ENCODE measurements at places on chromosomes 13 and 19.

- DNase-seq: peak; percentile 48
Measured at GRCh38 chr19:18233224-18233825, 7.1 kb upstream of the PDE4C start.

DNA sequence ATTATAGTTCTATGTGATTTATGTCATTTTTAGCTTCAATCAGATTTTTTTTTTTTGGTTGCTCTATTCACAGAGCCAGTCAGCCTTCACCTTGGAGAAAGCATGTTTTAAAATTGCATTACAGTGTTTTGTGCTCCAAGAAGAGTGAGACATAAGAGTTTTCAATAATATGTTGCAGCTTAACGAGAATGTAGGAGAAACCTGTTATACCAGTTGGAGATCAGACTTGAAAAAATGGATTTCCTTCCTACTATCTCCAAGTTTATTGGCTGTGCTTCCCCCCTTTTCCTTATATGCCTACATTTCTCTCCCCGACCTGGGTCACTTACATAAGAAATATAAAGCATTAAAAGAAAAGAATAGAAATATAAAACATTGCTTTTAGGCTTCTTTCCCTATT, 123.9 kb upstream of the ARGLU1 start:
- DNase-seq: no peak

- DNase-seq: no peak
Measured at GRCh38 chr13:89454681-89455080, 1783.5 kb downstream of the SLITRK5 start.

GRCh38 chr13:65330287-65330686, 1899.8 kb downstream of the PCDH9 start:
- DNase-seq: no peak

DNA sequence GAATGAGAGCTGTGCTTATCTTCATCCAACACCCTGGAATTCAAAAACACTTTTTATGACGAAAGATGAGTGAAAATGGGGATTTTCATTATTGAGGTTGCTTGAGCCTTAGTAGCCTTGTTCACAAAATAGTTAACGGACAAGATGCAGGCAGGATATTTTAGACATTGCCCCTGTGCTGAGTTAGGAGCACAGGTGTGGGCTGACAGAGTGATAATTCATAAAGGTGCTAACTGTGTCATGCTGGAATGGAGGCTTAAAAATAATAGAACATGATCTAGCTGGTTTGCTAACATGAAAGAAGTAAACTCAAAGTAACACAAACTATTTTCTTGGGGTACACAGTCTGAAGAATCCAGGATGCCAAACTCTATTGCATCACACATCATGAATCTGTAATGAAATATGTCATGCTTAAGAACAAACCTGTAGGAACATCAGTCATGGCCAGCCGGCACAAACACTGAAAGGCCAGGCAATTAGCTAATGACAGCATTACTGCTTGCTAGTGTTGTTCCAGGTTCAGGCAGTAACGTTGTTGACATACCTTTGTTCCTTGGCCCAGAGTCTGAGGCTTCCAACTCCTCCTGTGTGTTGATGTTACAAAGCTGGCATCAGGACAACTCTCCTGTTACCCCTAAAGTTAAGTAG, 55.3 kb downstream of the FRY start:
- DNase-seq: no peak

GRCh38 chr13:48263196-48263595, 30.2 kb downstream of the ITM2B start:
- no peak for DNase-seq

DNA sequence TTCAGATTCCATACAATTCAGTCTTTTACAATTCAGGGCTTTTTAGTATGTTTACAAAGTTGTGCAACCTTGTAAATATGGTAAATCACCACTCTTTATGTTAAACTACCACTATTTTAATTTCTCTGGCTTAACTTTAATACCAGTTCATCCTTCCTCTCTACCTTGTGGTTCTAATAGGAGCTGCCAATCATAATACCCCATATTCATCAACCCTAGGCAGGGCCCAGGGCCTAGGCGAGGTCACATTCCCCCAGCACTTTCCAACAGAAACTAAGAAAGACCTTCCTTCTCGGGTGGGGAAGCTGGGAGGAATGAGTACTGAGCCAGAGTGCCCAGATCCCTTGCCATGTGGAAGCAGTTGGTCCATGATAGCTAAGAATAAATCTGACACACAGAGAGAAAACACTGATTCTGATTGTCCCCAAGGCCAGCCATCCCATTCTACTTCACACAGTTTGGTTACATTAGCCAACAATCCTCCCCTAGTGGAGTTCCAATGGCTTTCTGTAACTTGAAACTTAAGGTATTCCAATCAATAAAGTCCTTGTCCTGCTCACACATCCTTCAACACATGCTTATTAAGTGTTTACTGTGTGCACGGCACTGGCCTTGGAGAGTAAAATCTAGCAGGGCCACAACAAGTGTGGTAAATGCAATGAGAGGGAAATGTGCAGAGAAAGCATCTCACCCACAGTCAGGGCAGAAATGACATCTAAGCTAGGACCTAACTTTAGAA, 76.8 kb downstream of the NUFIP1 start:
- DNase-seq: no peak

GRCh38 chr19:4316956-4317355, 12.6 kb downstream of the FSD1 start:
- DNase-seq: no peak

- DNase-seq: no peak
Measured at GRCh38 chr19:10670182-10670581, 16.0 kb downstream of the ILF3 start.

DNA sequence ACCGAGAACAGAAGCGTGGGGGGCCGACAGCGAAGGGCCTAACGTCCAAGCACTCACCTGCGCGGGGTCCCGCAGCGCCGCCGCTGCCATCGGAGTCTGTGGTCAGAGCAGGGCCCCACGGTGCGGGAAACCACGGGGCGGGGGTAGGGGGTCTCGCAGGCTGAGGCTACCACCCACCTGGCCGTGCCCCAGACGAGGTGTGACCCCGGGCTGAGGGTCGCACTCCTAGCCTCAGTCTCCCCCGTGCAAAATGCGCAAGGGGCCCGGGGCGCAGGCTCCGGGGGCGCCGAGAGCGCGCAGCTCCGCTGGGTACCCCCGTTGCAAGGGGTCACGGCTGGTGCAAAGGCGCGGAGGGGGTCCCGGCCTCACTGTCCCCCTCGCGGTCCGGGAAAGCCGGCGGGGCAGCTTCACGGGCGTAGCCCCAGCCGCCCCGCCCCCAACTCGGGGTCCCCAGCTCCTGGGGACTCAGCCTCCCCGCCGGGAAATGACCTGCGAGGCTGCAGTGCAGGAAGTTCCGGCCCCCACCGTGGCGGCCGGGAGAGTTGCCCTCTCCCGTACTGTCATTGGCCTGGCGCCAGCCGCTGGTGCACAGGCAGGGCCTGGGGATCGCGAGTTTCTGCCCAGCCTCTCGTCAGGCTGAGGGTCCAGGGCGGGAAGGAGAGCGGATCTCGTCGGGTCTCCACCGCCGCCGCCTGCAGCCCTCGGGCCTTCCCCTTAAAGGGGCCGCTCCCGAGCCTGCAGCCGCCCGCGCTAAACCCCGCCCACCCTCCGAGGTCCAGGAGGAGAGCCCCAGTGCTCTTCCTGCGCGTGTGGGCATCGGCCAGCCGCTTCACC, at the start of gene ZNF792:
ZNF792 (minus strand) TSS at position 657 of the 834 bp plus-strand sequence; CDS start at position 90, 567 bp downstream.
- DNase-seq: peak; percentile 38

DNA sequence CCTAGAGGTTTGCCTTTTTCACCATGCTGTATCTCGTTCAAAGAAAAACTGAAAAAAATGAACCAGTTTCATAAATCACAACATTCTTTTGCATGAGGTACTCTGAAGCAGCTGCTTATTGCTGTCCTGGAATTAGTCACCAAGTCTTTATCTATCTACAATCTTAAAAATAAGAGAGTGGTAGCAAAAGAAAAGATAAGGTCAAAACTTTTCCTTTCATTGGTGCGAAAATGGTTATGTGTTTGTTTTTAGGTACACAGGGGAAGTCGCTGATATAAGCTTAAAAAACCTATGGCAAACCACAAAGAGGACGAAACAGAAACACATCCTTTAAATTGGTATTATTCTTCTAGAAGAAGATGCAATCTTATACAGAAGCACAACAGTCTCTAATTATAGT, 20.7 kb downstream of the OBI1 start:
- no peak for DNase-seq

GRCh38 chr13:85520445-85520844, 278.8 kb downstream of the SLITRK6 start:
- no peak for DNase-seq

DNA sequence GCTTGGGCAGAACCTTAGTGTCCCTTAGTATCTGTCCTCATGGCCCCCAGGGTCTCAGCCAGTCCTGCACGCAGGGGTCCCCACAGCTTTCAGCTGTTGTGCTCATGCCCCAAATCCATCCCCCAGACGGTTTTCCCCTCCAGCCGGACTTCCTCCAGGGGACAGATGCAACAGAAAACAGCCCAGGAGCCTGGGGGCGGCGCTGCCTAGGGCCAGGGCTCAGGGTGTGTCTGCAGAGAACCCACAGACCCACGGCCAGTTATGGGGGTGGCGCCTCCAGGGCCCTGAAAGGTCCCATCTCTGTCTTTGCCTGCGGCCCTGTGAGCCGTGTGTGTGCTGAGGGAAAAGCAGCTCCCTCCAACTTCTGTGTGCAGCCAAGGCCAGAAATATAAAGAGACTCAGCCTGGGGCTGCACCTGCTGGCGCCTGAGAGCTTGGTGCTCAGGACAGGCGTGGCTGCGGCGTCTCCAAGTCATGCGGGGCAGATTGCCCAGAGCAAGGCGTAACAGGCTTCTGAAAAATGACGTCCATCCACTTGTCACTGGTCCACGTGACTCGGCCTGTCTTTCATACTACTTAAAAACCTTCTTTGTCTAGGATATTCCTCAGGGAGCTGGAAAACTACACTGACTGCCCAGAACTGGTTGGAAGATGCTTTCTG, 22.1 kb upstream of the F7 start:
- DNase-seq: no peak

DNA sequence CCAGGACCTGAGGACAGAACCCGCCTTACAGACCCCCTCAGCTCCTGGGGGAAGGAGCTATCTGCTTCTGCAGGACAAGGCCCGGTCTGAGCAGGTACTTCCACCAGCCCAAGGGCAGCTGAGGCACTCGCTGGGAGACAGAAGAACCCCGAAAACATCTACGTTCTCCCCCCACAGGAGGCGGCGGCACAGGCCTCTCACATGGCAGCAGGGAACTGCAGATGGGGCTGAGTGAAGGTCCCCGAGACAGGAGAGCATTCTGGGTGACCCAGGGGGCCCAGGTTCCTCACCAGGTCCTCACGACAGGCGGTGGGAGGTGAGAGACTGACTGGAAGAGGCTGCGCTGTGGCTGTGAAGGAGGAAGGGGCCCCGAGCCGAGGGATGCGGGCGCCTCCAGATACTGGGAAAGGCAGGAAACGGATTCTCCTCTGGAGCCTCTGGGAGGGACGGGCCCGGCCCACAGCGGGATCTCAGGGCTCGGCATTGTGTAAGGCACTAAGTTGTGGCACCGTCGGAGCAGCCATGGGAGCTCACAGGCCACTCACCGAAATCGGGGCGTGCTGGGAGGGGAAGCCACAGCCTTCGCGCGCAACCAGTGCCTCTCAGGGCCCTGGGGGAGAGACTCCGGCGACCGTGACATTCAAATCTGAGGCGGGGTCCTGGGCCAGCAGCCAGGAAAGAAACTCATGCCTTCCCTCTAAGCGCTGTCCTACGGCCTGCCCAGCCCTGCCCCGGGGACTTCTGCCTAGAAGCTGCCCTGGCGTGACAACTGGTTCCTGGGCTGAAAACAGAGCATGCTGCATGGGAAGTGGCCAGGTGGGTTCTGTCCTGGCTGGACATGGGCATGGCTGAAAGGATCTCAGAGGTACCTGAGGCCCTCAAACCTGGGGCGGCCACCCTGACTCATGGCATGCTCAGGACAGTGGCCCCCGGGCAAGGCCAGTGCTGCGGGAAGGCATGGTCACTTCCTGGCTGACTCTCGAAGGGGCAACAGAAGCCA, 14.0 kb downstream of the RPL36 start:
- DNase-seq: no peak

DNA sequence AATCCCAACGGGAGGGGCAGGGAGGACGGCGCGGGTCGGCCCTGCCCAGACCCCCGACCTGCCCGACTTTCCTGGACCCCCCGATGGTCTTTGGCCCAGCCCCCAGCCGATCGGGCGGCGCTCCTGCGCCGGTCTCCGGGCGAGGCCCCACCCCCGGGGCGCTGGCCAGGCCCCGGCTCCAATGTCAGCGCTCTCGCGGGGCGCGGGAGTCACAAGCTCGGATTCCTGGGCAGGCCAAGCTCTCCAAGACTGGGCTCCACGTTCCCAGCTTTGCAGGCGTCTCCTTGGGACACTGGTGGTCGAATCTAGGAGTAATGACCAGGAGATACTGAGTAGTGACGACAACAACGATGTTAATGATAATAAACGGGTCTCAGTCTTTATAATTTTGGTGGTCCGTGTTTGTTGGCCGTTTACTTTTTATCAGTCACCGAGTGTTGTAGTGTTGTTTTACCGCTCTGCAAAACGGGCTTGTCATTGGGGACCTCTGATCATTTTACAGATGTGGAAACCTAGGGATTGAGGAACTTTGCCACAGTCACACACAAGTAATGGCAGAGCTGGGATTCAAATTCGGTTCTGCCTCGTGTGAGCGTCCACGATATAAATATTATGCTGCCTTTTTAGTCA, 545 bp downstream of the RAD23A start:
- peak; percentile 51 for DNase-seq

DNA sequence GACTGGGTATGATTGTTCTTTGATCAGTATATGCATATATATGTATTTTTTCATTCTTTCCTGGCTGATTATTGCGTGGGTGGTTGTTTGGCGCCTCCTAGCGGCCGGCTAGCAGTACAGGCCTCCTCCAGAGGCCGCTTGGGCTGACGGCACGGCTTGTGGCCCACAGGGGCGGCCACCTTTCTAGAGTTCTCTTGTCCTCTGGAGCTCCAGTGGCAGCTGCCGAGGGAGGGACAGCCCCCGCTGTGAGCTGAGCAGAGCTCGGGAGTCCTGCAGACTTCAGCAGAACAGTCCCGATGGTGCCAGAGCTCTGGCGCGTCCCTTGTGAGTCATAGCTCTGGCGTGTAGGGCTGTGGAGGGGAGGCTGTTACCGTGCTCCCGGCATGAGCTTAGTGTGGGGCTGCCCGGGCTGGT, 22.5 kb upstream of the ZNF429 start:
- DNase-seq: peak; percentile 48

DNA sequence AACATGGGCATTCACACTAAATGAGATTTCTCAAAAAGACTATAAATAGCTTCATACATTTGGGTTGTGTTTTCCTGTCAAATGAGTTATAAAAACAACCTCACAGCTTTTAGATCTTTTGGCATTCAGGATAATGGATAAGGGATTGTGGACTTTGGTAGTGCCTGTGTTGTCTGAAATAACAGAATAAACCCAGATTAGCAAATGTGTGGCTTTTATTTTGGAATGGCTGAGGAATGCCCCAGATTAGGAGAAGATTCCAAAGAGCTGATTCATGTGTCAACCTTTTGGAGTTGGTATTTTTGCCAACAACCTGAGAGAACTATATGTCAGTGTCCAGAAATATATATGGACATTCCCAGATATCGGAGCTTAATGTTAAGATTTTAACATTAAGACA, 164.7 kb downstream of the MTUS2 start:
- no peak for DNase-seq
